ENCODE measurements at places on chromosomes 7 and 10.

DNA sequence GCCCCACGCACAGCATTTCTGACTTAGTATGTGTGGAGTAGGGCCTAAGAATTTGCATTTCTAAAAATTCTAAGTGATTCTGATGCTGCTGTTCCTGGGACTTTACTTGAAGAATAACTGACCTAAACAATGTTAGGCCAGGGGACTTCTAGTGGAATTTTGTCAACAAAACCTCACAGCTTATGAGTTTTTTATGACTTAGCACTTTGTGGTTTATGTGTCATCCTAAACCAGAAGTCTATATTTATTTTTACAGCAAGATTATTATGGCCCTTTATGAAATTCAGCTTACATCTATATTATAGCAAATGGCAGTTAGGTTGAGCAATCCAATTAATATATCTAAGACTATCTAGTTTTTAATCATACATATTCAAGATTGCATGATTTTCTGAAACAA is 24.6 kb upstream of the BET1 start:
- DNase-seq: no peak

GRCh38 chr10:104301907-104302690 is 33.1 kb downstream of the GSTO2 start:
- DNase-seq: no peak

DNA sequence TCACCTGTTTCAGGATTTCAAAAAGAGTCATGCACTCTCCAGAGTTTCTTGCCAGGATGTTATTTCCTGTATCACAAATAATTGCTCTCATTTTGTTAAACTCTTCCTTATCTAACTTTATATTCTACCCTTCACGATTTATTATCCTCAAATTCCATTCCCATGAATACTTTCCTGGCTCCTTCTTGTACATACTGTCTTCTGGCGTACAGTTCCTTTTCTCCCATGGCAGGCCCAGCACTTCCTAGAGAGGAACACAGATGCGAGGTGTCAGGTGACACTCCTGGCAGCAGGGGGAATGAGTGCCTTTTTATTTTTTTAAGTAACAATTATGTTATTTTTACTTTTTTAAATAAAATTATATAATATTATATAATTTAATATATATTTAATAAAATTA is 411.9 kb downstream of the TFEC start:
- no peak for DNase-seq

GRCh38 chr7:157972914-157973313 is 614.7 kb downstream of the PTPRN2 start:
- no peak for DNase-seq

DNA sequence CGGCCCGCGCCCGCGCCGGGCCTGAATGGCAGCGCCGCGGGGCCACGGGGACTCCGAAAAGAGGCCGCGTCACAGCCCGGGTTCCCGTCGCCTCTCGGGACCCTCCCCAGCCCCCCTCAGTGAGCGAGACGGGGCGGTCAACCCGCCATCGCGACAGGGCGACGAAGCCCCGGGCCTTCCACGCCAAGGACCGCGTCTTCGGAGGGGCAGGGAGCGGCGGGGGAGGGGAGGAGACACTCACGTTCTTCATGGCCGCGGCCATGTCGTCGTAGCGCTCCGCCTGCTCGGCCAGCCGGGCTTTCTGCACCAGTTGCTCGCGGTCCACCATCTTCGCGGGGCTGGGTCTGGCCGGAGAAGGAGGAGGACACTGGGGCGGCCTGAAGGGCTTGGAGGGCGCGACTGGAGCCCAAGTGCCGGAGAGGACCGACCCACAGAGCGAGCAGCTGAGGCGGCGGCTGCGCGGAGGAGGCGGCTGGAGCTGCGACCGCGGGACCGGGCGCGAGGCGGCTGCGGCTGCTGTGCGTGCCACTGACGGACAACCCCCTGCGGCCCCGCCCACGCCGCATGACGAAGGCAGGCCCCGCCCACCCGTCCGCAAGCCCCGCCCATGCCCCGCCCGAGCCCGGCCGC is at the start of gene YWHAG:
Gene YWHAG, minus strand, starts transcription at position 511 of the 630 bp plus-strand sequence. Its CDS starts 183 bp downstream, at position 328.
- peak; percentile 97 for DNase-seq

DNA sequence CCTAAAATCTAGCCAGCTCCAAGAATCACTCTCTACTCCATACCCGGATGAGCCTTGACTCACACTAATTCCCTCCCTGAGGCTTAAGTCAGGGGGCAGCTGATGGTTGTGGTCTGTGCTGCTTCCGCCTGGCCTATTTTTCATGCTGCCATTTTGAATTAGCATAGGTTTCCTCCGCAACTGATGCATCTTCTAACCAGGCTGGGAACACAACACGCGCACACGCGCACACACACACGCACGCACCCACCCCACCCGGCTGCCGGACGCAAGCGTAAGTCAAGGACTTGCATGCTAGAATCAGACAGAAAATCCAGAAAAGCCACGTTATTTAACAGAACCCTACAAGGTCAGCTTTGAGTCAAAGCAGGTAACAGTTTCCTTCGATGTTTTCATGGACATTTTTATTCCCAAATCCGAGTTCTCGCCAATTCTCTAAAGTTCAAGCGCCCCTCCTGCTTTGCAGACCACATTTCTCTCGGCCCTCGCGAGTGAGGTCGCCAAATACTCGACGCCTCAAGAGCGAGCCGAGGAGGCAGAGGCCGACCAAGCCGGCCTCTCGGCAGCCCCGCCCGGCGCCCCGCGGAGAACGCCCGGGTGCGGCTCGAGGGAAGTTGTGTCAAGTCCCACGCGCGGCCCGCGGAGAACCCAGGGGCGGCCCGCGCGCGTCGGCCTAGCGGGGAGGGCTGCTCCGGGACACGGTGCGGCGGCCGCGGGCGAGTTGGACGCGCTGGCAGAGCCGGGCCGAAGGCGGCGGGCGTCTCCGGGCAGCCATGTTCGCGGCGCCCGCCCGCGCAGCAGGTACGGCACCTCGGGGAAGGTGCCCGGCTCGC is 961 bp downstream of the SCRN1 start:
- peak; percentile 73 for DNase-seq

GRCh38 chr10:78596556-78596955 is 472.2 kb upstream of the ZMIZ1 start:
- DNase-seq: peak; percentile 11

GRCh38 chr7:100353685-100354330 is 4.1 kb upstream of the PILRB start:
- peak; percentile 76 for DNase-seq

DNA sequence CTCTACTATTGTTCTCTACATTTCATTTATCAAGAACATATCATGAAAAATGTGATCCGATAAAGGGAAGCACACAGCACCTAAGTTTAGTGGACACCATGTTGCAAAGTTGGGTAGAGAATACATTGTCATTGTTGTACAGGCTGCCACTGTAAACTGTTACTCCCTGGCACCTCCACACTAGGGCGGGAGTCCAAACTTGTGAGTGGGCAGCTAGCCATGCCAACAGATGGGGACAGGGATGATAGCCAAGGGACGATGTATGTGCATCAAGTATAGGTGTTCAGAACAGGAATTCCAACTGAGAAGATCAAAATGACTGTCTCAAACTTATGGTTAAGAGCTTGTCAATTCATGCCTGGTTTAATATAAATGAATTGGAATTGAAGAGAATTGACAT is 31.1 kb upstream of the COMMD3 start:
- no peak for DNase-seq

- DNase-seq: no peak
These were observed 1250.5 kb downstream of the TYW1 start for GRCh38 chr7:68247126-68247525.

- DNase-seq: no peak
These were observed 5.6 kb downstream of the DAGLB start for GRCh38 chr7:6442114-6442513.

Measured in activated CD8-positive, alpha-beta memory T cell treated with anti-CD3 and anti-CD28 coated beads for 24 hours (primary cell).